ENCODE measurements at places on chromosomes 4 and X.

- DNase-seq: no peak
These were observed 242.3 kb upstream of the NOCT start for GRCh38 chr4:138773321-138773720.

DNA sequence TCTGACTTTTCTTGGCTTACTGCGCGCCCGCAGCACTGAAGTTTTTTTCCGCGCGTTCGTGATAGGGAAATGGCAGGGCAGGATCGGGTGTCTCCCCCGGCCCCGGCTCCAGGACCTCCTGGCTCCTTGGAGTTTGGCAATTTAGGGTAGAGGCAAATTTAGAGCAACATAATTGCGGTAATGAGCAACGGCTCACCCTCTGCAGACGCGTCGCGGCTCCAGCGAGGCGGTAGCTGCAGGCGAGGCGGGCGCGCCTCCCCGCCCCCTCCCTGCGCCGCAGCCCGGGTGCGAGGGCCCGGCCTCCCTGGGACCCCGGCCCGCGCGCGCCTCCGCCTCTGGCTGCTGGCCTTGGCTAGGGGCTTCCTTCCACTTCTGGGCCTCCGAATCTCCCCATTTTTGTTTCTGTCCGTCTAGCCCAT lies 6.2 kb downstream of the MSX1 start:
- DNase-seq: no peak

GRCh38 chr4:108502356-108502755 lies 118.0 kb upstream of the RPL34 start:
- DNase-seq: no peak

DNA sequence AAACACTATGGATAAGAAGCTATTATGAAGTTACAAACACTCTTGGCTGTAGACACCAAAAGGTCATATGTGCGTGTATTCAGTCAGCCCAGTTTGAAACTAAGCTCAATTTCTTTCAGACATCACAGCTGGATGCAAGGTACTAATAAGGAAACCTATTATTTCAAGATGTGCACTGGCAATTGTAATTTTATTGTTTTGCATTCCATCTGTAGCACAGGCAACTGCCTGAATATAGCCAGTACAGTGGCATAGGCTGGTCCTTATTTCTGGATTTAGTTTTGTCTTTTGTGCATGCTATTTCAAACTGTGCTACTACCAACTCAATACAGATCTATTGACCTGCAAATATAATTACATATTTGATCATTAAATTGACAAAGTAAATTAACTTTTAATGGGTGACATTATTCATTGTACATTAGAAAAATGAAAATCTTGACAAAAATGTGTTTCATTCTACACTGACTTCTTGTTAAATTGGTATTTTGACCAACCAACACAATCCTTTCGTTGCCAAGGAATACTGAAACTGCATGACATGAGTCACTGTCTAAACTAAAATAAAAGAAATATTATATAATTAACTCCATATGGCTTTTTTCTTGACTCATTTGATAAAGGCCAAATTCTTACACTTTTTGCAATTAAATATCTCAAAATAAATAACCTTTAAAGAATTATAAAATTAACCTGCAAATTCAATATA lies 594.3 kb upstream of the ADGRL3 start:
- DNase-seq: no peak

DNA sequence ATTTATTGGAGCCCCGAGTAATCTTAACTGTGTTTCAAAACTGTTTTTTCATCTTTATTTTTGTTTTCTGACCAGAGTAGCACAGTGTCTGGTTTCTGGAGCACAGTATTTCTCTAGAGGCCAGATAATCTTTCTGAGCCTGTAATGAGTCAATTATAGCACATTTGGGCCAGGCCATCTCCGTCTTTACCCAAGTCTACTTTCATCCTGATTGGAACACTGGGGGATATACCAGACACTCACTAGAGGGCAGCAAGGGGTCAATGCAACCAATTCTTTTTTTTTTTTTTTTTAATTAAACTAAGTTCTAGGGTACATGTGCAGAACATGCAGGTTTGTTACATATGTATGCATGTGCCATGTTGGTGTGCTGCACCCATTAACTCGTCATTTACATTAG lies 282.0 kb downstream of the ARHGAP24 start:
- DNase-seq: no peak

GRCh38 chrX:97882306-97882705 lies 998.6 kb downstream of the RPA4 start:
- no peak for DNase-seq

DNA sequence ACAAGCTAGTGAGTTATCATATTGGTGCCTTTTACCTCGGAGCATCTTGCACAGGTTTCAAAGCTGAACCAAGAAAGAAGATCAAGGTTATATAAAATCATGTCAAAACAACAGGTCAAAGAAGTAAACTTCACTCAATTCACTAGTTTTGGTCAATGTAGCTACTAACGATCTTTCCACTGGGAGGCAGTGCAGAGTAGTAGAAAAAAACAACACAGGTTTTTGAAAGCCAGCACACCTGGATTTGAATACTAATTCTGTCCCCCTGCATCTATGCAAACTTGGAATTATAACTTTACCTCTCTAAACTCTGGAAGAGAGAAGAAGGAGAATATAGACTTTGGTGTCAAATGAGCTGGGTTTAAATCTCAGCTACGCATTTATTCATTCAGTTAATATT lies 266.1 kb downstream of the GRIA3 start:
- DNase-seq: no peak
